Stimulated activated CD4-positive, alpha-beta T cell treated with anti-CD3 and anti-CD28 coated beads, TNF-alpha, amount 100 ng/mL, for 48 hours (primary cell): ENCODE measurements at places on chromosomes 6 and 20.

DNA sequence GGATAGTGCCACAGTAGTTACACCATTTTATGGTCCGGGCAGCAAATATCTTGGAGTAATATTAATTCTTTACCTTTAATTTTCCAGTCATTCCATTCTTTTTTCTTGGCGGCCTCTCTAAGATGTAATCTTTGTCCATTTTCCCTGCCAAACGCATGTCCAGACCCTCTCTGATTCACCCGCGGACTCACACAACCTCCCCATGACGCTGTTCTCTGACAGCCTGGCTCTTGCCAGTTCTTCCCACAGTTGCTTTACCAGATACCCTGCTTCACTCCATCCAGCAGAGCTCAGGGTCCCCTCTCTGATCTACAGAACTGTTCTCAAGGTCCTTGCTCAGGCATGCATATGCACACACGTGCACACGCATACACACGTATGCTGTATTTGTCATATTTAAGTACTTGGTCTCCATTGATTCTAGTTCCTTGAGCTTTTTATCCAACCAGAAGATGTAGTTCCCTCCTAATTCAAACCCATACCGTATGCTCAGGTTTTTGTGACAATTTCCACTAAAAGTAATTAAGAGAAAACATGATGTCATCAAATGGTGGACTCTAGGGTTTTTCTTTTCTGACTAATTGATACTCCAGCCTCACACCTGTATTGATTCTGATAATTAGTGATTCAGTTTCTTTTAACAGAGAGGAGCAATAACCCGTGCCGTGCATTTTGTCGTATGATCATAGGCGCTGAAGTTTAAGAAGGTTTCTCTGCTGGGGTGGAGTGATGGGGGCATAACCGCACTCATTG is 10.0 kb downstream of the BPHL start:
- no peak for DNase-seq

DNA sequence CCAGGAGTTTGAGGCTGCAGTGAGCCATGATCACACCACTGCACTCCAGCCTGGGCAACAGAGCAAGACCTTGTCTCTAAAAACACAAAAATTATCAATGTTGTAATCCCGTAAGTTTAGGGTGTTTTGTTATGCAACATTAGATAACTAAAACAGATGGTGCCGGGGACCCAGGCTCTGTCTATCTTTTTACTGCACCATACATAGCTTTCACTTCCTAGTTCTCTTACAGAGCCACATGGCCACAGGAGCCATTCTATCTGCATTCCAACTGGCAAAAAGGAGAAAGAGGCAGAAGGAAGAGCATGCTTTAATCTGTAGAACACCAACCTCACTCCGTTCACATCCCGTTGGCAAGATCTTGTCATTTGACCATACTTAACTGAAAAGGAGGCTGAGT is 5.4 kb upstream of the TCF15 start:
- DNase-seq, result no peak

- no peak for DNase-seq
Observed at GRCh38 chr20:43944653-43945235, 30.1 kb downstream of the TOX2 start.

DNA sequence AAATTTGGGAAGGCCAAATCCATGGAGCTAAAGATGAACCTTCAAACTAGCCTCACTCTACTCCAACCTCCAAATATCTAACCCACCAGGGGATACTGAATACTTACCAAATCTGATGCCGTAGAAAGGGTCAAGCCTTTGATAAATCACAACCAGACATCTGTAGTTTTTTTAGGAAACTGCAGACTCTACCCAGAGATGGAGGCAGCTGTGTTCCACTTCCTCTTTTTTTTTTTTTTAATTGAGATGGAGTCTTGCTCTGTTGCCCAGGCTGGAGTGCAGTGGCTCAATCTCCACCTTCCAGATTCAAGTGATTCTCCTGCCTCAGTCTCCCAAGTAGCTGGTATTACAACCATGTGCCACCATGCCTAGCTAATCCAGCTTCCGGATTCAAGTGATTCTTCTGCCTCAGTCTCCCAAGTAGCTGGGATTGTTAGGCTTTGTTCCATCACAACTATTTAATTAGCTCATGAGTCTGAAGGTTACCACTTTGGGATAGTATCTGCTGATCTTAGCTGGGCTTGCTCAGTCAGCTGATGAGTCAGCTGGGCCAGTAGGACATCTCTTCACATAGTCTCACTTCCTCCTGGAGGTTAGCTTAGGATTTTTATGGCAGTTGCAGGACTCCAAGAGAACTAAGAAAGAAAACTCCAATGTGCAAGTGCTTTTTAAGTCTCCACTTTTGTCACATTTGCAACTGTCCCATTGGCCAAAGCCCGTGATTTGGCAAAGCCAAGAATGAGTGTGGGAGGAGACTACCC is 13.3 kb downstream of the FRK start:
- no peak for DNase-seq

DNA sequence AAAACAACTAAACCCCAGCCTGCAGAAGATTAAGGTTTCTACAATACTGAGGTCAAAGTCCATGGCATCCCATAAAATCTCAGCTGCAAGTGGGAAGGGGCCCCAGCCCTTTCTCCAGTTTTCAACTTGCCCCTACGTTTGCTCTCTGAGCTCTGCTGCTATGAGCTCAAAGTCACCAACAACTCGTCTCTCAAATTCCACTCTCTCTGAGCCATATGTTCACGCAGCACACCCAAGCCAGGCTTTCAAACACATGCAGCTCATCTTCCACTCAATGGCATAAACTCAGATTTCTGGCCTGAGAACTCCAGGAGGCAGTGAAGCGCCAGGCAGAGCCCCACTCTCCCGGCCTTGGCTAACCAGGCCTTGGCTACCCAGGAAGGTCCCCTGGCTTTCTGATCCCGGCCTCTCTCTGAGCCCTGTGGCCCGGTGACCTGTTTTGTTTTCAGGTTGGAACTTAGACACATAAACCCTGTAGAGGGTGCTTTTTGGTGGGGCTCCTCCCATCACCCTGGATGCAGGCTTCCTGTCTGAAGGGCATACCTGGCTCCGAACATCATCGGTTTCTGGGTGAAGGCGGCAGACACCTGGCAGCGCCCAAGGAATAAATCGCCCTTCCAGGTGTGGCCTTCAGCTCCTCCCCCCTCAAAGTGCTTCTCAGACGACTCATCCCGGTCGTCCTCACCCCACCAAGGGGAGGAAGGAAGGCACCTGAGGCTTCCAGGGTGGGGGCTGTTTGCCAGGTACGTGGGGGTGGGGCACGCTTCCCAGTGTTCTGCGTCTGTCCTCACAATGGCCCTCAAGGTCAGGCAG is 12.4 kb downstream of the SLC22A23 start:
- no peak for DNase-seq

DNA sequence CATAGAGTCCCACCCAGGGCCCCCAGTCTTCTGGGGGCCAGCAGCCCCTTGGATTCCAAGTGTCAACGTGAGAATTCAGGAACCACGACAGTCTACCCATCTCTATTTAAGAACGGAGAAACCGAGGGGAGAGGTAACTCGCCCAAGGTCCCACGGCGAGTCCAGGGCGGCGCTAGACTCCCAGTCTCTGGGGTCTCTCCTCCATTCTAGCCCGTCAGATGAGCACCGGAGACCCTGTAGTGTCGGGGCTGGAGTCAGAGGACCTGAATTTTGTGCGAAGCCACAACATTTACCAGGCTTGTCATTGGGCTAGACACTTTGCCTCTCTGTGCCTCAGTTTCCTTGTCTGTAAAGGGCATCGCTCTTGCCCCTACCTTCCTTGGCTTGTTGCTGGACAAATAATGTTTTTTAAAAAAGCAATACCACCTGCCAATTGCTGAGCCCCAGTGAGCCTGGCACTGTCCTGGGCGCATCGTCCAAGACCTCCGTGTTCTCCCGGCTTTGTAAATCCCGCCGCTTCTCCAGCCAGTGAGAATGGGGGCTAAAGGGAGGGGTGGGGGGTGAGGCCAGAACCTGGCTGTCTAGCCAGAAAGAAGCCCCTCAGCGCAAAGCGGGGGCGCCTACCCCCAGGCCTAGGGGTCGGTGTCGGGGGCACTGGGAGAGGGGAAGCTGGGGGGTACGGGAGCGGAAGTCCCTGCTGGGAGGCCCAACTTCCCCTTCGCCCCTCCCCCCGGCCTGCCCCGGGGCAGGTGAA is 91.7 kb downstream of the NCR2 start:
- no peak for DNase-seq

DNA sequence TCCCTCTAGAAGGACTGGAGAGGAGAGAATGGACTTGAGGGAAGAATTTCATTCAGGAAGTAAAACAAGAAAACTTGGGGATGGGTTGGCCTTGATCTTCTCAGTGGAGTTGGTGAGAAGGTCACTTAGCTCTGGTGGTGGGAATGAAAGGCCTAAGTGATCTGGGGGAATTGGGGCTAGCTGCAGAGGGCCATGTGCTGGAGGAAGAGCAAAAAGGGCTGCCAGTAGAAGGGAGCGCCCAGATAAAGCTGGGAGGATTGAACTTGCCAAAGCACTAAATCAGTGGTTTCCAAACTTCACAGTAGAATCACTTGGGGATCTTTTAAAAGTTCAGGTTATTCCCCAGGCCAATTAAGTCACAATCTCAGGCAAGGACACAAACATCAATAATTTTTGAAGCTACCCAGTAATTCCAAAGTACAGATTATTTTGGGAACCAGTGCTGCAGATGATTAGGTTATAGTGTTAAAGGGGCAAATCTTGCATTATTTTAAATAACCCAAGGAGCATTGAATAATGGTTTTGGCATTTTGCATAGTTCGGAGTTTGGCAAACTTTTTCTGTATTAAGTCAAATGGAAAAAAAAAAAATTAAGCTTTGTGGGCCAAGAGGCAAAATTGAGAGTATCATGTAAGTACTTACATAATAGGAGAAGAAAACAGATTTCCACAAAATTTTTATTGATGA is 36.5 kb upstream of the RFPL4B start:
- DNase-seq, result no peak

- no peak for DNase-seq
Observed at GRCh38 chr6:111724505-111724904, 118.8 kb upstream of the TRAF3IP2 start.

DNA sequence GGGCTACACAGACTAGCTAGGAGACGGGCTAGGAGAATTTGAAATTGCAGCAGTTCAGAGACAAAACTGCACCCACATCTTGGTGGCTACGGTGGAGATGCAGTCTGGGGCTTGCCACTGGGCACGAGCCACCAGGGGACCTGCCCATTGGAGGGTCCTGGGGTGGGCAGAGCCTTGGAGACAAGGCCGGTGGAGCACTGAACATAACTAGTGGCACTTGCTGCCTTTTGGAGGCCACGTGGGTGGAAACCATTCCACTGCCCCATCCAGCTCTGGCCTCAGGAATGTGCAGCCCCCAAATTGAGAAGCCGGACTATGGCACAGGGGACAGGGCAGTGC is 113.4 kb downstream of the NFATC2 start:
- DNase-seq, result no peak

DNA sequence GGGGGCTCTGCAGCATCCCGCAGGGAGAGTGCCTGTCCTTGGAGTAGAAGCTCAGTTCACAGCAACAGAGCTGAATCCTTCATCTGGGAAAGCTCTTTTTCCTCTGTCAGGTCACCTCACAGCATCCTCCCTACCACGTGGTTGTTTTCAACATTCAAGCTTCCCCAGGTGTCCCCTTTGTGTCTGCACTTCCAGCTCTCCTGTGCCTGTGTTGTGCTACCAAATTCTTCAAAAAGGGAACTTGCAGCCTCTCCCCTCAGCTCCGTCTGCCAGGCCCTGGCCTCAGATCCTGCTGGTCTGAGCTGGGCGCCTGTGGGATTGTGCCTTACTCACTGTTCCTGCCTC is 108.4 kb downstream of the FOXF2 start:
- no peak for DNase-seq

DNA sequence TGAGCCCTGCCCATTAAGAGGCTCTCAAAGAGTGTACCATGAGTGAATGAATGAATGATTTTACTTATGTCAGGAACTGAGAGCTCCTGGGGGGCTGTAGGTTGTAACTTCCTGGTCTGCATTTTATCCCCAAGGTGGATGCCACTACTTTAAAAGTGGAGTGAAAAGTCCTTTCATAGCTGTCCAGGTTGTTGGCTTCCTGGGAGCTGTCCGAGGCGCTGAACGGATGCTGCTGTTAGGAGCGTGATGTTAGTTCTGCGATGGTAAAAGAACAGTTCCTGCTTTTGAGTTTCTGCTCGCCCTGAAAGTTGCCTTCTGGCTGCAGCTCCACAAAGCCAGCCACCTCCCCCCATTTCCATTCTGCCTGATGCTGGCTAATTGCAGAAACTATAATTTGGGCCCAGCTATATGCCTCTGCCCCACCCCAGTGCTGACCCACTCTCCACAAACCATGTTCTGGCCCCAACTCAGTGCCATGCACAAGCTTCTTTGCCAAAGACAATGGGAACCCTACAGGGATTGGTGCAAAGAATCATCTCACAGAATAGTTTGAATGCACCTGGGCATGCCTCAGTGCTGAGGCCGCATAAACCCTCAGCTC is 330.9 kb upstream of the CDH4 start:
- no peak for DNase-seq

DNA sequence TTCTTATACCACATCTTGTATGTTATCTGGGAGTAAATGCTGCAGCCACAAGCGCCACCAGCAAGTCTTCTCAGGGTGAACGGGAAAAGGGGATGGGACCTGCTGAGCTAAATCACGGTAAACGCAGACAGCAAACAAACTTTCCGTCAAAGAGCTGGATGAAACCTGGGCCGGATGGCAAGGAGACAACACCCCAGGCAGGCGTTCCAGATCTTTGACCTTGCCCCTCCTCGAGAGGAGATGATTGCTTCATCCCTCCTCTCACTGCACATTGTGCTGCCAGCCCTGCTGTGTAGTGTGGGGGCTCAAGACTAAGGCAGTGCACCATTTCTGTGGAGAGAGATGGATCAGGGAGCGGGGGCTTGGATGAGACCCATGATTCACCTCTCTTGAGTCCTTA is 9.8 kb downstream of the RAET1E start:
- DNase-seq, result no peak

- no peak for DNase-seq
Observed at GRCh38 chr20:39082622-39083398, 120.7 kb downstream of the DHX35 start.

DNA sequence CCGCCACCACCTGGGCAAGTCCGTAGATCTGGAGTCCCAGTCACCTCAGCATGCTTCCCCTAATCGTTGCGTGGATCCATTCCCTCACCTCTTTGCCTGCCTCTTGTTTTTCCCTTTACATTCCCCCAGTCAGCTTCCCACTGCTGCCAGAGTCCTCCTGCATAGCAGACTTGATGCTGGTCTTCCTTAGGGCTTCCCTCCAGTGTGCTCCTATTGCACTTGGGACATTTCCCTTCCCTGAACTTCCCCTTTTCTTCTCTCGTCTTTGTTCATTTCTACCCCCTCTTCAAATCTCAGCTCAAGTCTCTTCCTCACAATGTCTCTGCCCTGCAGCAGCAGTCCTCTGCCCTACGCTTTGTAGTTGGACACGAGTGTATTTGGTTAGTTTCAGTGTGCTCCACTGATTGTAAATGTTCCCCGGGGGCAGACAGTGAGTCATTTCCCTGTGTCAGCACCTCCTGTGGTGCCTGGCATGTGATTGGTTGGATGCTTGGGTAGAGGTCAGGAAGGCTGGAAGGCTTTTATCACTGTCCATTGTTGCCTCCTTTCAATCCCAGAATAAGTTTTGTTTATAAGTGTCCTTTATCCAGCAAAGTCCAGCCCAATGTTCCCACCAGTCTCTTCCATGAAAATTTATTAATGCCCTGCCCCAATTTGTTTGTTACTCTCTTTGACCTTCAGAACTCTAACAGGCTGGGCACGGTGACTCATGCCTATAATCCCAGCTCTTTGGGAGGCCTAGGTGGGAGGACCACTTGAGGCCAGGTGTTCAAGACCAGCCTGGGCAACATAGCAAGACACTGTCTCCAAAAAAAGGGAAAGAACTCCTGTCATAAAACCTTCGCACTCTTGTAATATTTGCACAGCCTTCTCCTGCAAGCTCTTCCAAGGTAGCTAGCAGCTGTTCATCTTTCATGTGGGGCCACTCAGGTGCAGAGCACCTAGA is 38.3 kb downstream of the FAM120B start:
- DNase-seq, result no peak

GRCh38 chr20:32544260-32544722 is 40.8 kb downstream of the NOL4L start:
- no peak for DNase-seq
